NCI-H1417 (cell line): ENCODE measurements at places on chromosomes 3 and 15.

GRCh38 chr3:71076361-71077002 is 507.0 kb downstream of the FOXP1 start:
- no peak for DNase-seq

GRCh38 chr3:108661699-108662098 is 72.2 kb downstream of the DZIP3 start:
- peak; percentile 6 for DNase-seq

DNA sequence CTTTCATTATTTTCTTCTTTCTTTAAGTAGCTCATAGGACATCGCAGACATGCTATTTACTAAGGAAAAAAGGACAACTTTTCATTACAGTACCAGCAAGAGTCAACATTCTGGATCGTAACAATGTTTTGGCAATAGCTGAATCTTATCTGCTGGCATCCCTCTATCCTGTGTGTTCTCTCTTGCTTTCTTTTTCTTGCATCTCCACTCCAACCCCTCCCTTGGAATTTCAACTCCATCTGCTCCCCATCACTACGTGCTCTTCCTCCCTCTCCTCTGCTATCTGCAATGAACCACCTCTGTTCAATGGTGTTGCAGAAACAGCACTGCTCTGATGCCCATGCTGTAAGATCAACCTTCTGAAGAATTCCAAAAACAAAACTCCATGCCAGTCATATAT is 106.6 kb downstream of the FBN1 start:
- DNase-seq, result no peak

DNA sequence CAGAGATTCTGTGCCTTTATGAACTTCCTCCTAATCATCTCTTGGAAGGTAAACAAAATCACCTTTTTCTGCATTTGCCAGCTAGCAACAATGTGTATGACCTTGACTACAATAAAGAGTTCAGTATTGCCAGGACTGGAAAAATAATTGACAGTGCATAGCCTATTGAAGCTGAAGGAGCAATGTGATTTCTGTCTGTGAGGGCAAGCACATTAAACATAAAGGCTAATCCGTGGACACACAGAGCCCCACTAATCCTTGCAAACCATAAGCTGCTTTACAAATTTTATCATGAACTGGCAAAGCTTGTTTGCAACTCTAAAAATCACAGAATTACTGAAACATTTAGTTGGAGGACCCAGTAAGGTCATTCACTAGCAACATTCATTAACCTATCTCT is 563.8 kb downstream of the PYDC2 start:
- DNase-seq, result no peak

DNA sequence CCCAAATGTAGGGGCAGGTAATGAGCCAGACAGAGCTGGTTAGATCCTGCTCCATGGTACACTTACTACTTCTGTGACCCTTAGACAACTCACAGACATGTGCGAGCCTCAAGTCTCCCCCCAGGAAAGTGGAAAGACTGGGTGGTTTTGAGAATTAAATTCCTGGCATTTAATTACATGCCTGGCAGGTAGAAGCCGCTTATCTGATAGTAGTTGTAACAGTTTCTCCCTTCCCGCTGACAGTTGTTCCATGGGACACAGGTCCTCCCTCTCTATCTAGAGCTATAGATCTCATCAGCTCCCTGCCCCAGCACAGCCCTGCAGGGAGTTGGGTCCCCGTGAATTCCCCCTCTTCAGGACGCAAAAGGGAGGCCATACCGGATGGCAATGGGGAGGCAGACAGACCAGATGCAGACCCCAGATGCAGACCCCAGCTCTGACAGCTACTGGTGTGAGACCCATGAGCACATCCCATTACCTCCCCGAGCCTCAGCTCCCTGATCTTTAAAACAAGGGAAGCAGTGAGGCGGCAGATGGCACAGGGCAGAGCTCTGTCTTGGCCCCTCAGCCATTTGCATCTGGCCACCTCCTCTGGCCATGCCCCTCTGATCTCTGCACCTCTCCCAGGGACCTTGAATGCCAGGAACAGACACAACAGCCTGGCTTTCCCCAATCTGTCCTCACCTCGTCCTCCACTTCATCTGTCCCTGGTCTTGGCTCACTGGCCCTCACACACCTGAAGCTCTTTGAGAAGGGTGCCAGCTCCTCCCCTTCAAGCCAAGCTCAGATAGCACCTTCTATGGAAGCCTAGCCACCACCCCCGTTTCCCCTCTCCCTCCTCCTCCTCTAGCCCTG is 34.1 kb upstream of the NR2C2 start:
- no peak for DNase-seq
